H54 (cell line): ENCODE measurements at places on chromosomes 1 and 21.

DNA sequence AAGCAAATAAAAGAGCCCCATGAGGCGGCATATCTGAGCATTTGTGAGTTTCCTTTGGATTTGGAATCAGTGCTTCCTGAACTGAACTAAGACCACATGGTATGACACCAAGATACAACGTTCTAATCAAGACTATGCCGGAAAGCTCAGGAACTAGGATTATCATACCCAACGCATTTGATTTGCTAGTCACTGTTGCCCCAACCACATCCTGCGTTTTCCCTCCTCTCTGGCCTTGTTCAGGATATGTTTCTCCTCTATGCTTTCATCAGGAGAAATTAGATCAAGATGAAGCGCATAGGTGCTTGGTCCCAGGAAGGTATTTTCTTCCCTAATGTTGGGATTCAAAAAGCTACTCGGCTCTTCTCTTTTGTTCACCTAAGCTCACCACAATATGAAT lies 79.3 kb downstream of the SLC35F3 start:
- DNase-seq, result no peak

- DNase-seq, result no peak
These were observed 891.1 kb downstream of the USP25 start for GRCh38 chr21:16620786-16621320.

DNA sequence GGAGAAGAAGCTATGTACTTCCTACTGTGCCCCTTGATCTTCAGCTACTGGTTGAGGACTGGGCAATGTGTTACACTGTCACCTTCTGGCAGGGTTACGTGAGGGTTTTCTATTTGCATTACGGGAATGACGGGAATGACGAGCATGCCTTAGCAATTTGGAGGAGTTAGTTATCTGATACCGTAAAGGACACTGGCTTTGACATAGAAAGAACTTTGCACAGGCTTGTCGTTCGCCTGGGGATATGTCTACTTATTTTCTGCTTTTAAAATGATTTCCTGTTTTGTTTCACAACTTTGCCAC lies 19.8 kb upstream of the ACBD6 start:
- no peak for DNase-seq

DNA sequence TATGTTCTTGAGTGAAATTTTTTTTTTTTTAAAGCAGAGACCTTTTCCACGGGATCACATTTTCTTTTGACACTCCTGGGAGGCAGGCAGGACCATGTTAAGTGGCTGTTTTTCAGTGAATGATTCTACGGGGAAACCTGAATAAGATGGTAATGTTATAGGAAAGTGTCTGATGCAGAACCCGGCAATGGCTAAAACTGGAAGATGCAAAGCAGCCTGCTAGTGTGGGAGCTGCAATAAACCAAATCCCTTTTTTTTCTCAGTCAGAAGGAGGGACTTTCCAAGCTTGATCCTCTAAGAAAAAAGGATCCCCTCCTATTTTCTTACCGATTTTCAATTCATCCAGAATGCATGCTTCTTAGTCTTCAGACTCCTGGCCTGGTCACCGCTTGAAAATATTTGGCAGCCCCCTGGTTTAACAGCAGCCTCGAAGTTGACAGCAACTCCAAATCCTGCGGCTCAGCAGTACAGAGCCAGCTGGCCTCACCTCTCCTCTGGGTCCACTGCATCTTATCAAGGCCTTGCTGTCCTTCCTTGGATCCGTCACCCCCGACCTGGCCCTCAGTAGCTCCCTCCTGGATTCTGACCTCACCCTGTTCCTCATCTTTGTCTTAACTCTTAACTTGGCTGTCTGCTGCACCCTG lies 5.6 kb downstream of the MX2 start:
- no peak for DNase-seq

DNA sequence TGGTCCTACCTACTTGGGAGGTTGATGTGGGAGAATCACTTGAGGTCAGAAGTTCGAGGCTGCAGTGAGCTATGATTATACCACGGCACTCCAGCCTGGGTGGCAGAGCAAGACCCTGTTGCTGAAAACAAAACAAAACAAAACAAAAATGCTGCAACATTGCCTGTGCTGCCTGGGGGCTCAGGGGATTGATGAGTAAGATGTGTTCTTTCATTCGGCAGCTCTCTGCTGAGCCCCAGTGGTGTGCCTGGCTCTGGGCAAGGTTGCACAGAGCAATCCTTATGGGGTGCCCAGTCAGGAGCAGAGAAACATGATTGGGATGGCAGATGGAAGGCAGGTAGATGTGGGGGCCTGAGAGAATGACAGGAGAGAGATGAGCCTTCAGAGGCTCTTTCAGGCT lies 28.6 kb upstream of the KDM4A start:
- DNase-seq, result no peak

- no peak for DNase-seq
These were observed 48.6 kb downstream of the TSNAX start for GRCh38 chr1:231576804-231577718.

DNA sequence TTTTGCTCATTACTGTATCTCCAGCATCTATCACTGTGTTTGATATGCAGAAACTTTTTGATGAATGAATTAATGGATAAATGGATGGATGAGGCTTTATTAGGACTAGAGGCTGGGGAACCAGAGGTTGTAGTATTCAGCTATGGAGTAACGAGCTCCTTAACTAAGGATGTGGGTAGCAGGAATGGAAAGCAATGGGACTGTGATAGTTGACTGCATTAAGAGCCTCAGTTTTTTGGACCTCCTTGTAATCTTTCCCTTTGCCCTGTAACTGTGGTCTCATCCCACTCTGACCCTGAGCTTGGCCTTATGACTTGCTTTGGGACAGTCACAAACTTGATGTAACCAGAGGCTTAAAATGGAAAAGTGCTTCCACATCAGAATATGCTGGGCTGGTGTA lies 9.0 kb upstream of the RUNX1 start:
- DNase-seq, result no peak

DNA sequence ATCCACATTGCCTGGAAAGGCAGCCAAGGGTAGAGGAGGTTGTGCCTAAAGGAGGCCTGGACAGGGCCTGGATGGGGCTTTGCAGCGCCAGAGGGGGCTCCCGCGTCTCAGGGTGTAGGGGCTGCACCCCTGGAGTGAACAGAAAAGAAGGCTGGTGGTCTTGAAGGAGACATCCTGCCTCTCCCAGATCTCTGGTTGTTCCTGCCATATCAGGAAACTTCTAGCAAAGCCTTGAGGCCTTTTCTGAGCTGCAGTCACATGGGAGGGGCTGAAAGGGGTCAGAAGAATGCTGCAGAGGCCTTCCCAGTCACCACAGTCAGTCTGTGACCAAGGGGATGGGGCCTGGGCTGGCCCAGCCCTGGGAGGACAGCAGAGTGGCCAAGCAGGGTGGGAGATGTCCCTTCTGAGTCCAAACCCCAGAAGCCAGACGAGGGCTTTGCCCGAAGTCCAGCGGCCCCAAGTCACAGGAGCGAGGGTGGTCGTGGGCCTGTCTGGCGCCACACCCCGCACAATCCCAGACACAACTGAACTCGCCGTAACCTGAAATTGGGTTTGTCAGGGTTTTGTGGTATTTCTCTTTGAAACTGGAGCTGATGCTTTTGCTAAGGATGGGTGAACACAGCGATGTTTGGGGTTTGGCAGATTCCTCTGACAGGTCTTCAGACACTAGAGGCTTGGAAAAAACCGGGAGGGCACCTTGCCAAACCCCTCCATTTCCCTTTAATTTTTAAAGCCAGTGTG lies 29.6 kb downstream of the SIM2 start:
- no peak for DNase-seq

DNA sequence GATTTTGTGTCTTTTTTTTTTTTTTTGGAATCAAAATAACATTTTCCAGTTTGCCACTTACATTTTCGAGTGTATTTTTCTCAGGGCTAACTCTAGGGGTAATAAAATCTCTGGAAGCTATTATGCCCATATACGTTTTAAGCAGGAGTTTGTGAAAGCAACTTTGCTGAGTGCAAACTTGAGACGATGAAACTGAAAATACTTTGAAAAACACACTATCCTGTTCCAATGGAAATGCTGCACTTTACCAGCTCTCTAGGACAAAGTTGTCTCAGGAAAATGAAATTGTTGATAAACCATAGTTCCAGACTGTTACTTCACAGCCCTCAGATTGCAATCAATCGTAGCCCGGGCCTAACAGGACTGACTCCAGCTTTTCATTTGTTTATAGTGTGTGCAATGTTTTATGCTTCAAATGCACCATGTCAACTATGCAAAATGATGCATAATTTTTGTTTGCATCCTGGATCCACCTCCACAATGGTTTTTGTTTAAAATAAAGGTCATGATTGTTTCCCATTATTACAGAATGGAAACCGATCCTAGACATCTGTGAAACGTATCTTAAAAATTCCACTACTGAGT lies 220.6 kb upstream of the PKN2 start:
- no peak for DNase-seq

DNA sequence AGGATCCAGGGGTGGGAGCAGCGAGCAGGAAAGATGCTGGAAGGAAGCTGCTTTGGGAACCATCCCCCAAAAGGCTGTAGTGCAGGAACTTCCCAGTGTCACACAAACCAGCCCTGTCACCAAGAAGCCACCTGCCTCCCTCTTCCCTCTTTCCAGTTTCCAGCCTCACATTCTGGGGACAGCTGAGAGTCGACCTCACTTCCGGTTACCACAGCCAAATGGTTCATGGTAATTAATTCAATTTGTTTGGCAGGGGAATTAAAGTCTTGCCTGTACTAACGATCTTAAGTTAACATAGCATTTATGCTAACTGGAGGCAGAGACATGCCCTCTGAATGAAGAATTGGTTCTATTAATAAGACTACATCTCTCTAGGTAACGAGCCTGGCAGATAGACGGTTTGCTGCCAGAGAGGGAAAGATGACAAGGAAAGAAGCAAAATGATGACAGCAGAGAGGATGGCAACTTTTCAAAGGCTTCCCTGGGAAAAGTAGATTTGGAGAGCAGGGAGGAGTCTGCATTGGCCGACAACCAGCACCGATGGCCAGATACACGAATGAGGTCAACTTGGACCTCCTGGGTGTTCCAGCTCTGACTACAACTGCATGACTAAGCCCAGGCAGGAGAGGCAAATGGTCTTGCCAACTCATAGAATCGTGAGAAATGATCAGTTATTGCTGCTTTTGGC lies 64.1 kb downstream of the TMCO4 start:
- DNase-seq, result peak; percentile 80

GRCh38 chr1:91777630-91778300 lies 108.2 kb downstream of the TGFBR3 start:
- DNase-seq, result no peak

- no peak for DNase-seq
These were observed 96.4 kb upstream of the KCNJ6 start for GRCh38 chr21:38012672-38013071.

- DNase-seq, result no peak
These were observed 99.1 kb upstream of the ACTRT2 start for GRCh38 chr1:2921970-2922686.

DNA sequence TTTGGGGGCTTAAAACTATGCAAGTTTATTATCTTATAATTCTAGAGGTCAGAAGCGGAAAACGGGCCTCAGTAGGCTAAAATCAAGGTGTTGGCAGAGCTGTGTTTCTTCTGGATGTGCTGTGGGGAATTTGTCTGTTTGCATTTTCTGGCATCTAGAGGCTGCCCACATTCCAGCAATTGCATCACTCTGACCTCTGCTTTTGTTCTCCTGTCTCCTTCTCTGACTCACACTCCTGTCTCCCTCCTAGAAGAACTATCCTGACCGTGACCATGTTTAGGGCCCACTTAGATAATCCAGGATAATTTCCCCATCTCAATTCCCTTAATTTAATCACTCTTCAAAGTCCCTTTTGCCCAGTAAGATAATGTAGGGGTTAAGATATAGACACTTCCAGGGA lies 127.4 kb upstream of the DEPDC1 start:
- DNase-seq, result peak; percentile 1

GRCh38 chr1:37437087-37437486 lies 37.3 kb upstream of the ZC3H12A start:
- no peak for DNase-seq

- DNase-seq, result no peak
These were observed 21.7 kb downstream of the CACNA1S start for GRCh38 chr1:201090541-201090940.

DNA sequence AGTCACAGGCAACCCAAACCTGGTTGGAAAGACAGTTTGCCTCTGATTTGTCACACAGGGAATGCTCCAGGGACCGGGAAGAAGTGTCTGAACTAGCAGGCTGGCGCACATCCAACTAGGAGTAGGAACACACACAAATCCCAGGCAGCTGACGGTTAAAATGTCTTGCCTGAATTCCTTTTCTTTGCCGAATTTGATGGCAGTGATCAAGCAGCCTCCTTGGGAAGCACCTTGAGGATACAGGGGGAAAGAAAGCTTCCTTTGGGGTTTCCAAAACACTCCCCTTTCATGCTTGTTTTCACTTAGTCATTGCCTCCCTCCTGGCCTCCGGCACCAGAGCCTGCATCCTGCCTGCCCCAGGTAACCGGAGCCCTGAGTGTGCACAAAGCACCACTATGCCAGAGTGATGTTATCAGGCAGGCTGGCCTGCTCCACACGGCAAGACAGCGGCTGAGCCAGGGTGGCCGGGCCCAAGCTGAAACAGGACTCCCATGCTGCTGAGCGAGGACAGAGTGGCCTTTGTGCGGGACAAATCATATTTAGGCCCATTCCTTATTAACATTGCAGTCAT lies 193.8 kb downstream of the LMX1A start:
- DNase-seq, result no peak

DNA sequence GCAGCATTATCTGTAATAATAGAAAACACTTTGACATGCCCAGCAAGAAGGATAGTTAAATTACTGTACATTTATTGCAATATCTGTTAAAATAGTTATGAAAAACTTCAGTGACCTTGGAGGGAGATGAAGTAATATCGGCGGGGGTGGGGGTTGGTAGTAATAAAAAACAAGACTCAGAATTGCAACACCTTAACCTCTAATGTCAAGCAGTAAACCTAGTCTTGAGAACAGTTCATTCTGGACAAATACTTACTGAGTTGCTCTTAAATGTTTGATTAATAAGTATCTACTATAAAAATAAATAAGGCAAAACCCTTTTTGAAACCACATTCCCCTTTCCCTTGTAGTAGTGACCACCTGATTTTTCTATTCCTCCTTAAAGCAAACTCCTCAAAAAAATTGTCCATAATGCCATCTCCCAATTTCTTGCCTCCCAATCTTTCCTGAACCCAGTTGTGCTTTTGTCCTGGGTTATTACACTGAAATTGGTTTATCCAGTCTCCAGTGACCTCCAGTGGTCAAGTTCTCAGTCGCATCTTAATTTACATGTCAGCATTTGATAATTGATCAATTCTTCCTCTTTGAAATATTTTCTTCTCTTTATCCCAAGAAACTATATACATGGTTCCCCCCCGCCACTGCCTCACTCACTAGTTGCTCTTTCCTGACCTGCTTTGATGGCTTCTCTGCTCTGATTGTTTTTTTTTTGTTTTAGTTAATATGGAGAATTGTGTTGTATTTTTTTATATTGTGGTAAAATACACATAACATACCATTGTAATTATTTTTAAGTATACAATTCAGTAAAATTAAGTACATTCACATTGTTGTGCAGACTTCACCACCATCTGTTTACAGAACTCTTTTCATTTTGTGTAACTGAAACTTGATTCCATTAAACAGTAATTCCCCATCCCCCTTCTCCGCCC lies 36.8 kb downstream of the RAP1A start:
- peak; percentile 16 for DNase-seq

- peak; percentile 38 for DNase-seq
These were observed 96.4 kb downstream of the UBR4 start for GRCh38 chr1:19113697-19114092.
